NCI-H1417 treated with DMSO at 0.1 percent for 48 hours (cell line): ENCODE measurements at places on chromosomes 1 and 21.

- DNase-seq: no peak
Observed at GRCh38 chr1:47317841-47318240, 3.9 kb upstream of the STIL start.

DNA sequence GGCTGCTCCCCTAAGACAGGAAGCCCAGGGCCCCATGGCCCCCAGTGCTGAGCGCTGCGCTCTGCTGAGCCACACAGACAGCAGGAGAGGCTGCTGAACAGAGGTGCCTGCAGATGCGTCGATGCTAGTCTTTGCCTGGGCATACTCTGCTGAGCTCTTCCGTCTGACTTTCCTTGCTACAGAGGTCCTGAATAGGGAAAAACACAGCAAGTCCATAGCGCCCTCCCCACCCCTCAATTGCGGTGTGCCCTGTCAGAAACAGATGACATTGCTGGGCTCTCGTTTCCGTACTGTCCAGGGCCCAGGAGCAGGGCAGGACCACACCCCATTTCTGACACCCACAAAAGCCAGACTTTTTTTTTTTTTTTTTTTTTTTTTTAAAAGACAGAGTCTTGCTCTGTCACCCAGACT lies 252.5 kb downstream of the SDCCAG8 start:
- DNase-seq: no peak

- no peak for DNase-seq
Observed at GRCh38 chr21:42619166-42619565, 34.3 kb upstream of the PDE9A start.

- DNase-seq: no peak
Observed at GRCh38 chr1:55155522-55155921, 59.6 kb downstream of the USP24 start.

DNA sequence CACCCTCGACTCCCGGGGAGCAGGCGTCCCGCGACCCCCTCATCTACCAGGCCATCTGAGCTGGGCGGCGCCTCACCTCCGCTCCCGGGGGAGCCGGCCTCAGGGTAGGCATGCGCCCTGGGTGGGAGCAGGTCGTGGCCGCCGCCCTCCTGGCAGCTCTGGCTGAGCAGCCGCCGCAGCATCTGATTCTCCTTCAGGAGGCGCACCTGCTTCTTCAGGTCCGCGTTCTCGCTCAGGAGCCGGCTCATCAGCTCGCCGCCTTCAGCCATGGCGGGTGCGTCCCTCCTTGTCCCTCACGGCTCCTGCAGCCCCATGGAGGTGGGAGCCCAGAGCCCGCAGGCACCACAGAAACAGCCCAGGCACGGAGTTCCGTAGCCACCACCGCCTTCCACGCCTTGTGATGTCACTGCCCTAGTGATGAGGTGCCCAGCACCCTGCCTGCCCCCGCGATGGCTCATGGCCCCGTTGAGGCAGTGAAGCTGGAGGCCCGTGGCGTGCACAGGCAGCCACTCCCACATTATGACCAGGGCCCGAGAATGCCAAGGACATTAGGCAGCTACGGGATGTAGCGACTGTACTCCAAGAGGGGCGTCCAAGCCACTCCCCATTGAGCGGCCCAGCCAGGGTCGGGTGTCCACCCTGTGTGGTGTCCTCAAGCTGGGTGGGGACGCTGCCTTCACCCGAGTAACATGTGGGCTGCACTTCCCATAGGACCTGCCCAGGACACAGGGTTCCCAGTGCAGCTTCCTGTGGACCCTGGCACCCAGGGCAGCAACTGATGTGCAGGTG lies 1.5 kb downstream of the SPATC1L start:
- no peak for DNase-seq
